ENCODE measurements at places on chromosomes 1 and 21.

DNA sequence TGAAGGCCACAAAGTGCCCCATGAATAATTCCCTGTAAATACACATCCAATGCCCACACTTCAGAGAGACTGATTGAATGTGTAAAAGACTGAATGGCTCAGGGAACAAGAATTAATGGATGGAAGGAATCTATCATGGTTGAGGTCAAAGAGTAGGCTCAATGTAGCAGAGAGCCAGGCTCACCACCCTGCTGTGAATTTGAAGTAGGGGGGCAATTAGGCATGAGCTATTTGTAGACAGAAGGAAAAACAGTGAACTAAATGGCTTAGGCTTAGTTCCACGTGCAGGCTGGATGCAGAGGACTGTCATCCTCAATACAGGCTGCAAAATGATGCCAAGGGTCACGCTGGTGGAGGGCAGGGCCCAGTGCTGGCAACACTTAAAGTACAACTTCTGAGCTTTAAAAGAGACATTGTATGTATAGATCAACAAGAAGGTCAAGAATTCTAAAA is 22.9 kb upstream of the IGSF3 start:
- no peak for DNase-seq

DNA sequence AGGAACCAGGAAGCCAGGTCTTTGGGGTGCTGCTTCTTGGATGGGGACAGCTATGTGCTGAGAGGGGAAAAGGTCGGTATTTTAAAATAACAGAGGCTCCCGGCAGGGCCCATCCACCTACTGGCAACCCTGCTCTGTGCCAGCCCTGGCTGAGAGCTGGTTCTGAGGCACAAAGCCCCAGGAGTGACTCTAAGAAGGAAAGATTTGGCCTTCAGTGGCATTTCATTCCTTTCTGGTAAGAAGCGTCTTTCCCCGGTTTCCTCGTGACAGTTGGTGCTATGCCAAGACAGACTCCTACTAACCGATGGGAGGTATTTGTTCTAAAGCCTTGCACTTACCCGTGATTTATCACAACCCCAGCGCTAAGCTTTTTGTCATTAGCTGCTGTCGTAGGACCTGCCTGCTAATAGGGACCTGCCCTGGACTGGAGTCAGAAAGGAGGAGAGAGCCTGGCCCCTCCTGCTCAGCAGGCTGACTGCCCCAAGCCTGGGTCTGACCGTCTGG is 123.1 kb upstream of the ADAR start:
- no peak for DNase-seq

GRCh38 chr21:34223376-34223775 is 140.4 kb upstream of the KCNE2 start:
- no peak for DNase-seq

DNA sequence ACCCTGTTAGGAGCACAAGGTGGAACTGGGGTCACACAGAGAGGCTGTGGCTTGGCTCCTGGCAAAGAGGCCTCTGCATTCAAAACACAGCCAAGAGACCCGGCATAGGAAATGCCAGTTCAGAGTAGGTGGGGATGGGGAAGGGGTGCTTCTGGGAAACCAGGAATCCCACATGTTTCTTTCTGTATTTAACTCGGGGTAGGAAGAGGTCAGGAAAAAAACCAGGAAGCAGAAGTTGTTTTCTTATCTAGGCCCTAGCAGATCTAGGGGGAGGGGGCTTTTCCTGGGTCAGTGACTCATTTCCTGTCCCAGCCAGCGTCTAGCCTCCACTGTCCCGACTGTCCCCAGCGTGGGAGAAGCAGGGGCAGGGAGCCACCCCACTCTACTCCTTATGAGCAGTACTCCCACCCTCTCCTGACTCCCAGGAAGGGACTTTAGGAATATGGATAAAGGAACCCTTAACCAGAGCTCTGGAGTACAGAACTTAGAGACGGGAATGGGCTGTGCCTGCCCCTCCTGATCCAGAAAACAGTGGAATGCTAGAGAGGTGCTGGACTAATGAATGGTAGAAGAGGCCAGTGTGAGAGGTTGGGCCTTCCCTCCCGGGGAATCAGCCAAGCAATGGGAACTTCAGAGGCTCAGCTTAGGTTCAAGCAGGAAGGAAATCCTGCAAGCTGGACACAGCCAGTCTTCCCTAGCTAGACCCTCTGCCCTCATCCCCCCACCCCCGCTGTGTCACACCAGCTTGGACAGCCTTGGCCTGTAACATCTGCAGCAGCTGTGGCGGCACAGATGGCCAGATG is 5.7 kb downstream of the FHL3 start:
- DNase-seq = peak; percentile 71

DNA sequence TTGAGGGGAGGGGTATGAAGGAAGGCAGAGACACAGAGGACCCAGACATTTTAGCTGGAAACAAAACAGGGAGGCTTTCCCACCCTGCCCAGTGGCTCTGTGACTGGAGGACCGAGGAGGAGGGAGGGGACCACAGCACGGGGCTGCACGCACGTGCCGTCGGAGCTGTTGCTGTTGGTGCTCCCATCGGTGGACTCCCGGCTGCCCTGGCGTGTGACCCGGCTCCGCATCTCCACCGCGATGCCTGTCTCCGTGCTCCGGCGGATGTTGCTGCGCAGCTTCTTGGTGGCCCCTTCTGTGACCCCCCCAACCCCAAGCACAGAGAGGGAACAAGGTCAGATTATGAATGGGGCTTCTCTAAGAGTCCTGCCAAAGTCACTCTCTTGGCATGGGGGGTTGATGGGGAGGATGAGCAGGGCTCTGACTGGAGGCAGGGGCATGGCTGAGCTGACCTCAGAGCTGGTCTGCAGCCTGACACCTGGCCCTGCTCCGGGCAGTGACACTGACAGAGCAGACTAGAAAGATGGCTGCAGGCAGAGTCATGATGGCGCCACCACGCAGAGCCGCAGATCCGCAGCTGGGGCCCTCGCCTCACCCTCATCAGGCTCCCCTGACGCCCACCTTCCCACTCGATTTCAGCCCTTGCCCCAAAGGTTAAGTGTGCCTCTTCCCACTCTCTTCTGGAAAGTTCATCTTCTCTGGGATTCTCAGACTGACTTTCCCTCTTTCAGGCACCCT is 29.6 kb downstream of the RIMS3 start:
- DNase-seq = no peak

DNA sequence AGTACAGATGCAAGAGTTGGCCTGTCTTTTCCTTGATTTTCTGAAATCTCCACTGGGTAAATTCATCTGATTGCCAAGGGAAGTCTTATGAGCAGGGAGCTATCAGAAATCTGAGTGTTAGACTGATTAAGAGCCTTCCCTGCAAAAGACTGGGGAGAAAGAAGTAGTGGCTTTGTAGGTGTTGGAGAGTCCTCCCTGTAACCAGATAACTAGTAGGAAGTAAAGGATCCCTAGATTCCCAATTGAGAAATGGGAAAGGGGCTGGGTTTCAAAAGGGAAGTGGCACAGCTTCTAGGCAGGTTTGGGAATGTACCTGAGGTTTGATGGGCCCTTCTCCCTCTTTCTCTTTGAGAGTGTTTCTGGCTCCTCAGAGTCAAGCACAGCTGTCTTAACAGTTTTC is 2.1 kb downstream of the TLCD4 start:
- no peak for DNase-seq

DNA sequence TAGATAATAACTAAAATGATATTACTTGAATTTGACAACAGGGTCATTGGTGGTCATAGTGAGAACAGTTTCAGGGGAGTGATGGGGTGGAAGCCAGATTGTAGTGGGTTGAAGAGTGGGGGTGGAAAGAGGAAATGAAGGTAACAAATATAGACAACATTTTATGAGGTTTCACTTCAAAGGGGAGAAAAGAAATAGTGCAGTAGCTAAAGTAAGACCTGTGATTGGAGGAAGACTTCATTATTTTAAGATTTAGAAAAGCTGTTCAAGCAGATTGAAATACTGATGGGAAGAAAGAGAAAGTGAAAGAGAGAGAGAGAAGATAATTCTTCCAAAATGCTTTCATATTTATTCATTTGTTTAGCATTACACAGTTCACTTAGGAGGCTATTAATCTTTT is 52.0 kb upstream of the KCNA3 start:
- DNase-seq = no peak

- no peak for DNase-seq
Measured at GRCh38 chr1:35334485-35334884, 66.0 kb downstream of the ZMYM4 start.

GRCh38 chr1:98480271-98480670 is 181.2 kb upstream of the SNX7 start:
- DNase-seq = no peak

- no peak for DNase-seq
Measured at GRCh38 chr1:157566484-157567300, 14.4 kb upstream of the FCRL5 start.

DNA sequence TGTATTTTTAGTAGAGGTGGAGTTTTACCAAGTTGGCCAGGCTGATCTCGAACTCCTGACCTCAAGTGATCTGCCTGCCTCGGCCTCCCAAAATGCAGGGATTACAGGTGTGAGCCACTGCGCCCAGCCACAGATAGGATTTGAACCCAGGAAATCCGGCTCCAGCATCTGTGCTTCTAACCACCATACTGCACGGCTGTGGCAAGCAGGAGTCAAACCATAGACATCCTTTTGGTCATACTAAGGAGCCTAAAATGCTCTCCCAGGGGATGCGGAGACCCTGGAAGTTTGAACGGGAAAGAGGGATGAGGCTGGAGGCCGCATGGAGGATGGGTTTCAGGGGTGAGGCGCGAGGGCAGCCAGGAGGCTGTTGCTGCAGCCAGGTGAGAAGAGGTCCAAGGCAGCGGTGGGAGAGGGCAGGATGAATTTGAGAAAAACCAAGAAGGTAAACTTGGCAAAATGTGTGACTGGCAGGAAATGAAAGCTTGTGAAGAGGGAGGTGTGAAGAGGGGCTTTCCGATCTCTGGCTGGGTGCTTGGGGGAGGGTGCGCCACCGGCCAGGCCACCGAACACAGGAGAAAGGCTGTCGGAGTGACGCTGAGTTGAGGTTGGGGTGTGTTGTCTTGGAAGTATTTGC is 24.0 kb upstream of the CDK18 start:
- no peak for DNase-seq

- DNase-seq = no peak
Measured at GRCh38 chr1:11592752-11593151, 61.5 kb downstream of the FBXO2 start.

DNA sequence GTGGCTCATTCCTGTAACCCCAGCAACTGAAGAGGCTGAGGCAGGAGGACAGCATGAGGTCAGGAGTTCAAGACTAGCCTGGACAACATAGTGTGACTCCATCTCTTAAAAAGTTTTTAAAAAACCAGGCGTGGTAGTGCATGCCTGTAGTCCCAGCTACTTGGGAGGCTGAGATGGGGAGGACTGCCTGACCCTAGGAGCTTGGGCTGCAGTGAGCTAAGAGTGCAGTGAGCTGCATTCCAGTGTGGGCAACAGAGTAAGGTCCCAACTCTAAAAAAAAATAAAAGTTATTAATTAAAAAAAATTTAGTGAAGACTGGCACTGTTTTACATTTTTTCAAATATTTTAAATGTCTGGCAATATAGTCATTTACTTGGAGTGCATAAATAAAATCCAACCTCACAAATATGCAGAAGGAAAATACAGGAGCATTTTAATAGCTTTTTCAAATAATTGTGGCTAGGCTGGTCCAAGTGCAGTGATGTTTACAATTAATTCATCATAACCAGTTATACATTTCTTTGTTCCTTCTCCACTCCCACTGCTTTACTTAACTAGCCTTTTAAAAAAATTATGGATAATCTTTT is 10.8 kb downstream of the ZBTB8OS start:
- DNase-seq = peak; percentile 23

- no peak for DNase-seq
Measured at GRCh38 chr1:46027788-46028573, 104.4 kb downstream of the PIK3R3 start.

- no peak for DNase-seq
Measured at GRCh38 chr1:168178227-168178637, 530 bp upstream of the TIPRL start.

- DNase-seq = peak; percentile 61
Measured at GRCh38 chr1:21270086-21270689, 20.1 kb downstream of the ECE1 start.

DNA sequence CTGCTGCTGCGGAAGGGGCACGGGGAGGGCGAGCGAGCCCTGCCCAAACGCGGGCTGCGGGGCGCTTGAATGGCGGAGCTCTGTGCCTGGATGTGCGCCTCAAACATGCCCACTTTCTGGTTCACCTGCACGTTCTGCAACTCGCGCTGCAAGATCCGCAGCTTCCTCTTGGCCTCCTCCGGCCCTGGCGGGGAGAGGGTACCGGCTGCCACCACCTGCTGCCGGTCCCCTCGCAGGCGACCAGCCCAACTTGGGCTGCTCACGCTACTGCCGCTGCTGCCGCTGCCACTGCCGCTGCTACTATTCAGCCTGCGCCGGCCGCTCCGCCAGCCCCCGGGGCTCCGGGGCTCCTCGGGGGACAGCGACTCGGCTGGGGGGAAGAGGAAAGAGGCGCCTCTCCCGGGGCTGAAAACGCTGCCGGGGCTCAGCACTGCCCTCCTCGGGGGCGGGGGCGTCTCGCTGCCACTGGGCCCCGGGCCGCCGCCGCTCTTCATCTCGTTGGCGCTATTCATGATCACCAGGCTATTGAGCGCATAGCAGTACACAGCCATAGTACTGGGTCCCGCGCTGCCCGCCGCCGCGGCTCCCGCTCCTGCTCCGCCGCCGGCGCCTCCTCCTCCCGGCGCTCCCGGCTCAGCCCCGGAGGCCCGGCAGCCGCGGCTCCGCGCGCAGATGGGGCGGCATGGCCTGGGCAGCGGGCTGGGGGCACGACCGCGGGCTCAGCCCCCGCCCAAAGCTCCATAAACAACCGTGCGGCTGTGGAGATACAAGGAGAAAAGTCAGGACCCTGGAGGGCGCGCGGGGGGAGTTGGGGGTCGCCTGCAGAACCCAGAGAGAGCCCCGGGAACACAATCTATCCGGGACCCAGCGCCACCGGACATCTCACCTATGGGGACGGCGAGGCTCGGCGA is 1.9 kb downstream of the ITPKB start:
- peak; percentile 19 for DNase-seq
